Activated CD8-positive, alpha-beta memory T cell treated with anti-CD3 and anti-CD28 coated beads for 1 hour (primary cell): ENCODE measurements at places on chromosomes 1 and 21.

DNA sequence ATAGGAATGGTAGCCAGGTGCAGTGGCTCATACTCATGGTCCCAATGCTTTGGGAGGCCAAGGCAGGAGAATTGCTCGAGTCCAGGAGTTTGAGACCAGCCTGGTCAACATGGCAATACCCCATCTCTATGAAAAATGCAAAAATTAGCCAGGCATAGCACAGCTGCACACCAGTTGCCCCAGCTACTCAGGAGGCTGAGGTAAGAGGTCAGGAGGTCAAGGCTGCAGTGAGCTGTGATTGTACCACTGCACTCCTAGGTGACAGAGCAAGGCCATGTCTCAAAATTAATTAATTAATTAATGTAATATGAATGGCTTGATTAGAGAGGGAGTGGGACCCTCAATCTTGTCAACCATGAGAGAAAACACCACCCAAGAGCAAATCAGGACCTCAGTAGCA lies 198.7 kb upstream of the DUSP10 start:
- DNase-seq, result no peak

DNA sequence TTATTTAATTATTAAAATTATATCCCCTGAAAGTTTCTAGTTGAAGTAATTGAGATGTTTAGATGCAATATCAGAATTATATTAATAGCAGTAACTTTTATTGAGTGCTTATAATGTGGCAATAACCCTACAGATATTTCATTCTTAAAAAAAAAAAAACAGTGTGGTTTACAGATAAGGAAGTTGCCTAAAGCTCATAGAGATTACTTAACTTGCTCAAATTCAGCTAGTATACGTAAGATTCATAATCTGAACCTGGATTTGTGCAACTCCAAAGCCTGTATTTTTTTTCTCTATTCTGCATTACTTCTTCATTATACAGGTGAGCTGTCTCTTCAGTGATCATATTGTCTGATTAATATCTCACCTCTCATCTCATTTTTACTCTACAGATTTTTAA lies 156.0 kb upstream of the PTBP2 start:
- no peak for DNase-seq

GRCh38 chr1:36268981-36269380 lies 37.2 kb upstream of the SH3D21 start:
- no peak for DNase-seq

GRCh38 chr1:41739061-41739955 lies 179.4 kb downstream of the HIVEP3 start:
- DNase-seq, result no peak

DNA sequence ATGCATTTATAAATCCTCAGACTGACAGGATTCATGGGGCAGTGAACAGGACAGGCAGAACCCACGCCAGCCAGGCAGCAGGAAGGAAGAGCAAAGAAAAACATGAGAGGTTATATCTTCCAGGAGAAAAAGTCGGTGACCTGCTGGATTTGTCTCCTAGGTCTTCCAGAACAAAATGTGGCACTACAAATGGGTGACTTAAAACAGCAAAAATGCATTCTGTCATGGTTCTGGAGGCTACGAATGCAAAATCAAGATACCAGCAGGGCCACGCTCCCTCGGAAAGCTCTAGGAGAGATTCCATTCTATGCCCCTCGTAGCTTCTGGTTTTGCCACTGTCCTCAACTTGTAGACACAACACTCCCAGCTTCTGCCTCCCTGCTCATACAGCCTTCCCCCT lies 63.4 kb downstream of the PSMG1 start:
- no peak for DNase-seq

- DNase-seq, result no peak
These were observed 15.9 kb upstream of the LRRC8C start for GRCh38 chr1:89616844-89617627.

DNA sequence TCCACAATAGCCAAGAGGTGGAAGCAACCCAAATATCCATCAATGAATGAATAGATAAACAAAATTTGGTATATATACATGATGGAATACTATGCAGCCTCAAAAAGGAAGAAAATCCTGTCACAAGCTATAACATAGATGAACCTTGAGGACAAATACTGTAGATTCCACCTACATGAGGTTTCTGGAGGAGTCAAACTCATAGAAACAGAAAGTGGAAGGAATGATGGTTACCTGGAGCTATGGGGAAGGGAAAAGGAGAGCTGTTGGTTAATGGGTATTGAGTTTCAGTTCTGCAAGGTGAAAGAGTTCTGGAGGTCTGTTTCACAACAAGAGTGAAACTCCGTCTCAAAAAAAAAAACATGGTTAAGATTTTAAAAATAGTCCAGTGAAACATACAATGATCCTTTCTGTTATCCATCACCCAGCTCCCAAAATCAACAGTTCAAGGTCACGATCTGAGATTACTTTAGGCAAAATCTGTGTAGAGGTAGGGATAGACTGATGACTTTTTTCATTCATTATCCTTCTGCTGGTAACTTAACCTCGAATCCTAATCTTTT lies 80.8 kb upstream of the HNRNPU start:
- DNase-seq, result no peak

DNA sequence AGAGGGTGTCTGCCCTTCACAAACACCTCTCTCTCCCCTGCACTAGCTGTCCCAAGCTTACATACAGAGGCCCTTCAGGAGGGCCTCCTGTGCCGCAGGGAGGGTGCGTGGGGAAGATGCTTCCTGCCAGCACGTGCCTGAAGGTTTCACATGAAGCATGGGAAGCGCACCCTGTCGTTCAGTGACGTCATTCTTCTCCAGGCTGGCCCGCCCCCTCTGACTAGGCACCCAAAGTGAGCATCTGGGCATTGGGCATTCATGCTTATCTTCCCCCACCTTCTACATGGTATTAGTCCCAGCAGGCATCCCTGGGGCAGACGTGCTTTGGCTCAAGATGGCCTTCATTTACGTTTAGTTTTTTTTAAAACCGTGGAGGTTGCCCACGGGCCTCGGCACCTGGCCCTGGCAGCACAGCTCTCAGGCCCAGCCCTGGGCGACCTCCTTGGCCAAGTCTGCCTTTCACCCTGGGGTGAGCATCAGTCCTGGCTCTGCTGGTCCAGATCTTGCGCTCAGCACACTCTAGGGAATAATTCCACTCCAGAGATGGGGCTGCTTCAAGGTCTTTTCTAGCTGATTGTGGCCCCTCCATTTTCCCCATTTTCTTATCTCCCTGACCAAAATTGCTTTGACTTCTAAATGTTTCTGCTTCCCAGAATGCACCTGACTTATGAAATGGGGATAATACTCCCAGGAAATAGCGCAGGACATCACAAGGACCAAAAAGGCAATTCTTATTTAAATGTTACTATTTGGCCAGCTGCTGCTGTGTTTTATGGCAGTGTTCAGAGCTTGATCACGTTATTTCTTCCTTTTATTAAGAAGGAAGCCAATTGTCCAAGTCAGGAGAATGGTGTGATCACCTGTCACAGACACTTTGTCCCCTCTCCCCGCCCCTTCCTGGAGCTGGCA lies 6.1 kb downstream of the NPPA start:
- no peak for DNase-seq

- DNase-seq, result no peak
These were observed 75.8 kb downstream of the PGBD5 start for GRCh38 chr1:230350208-230350921.

DNA sequence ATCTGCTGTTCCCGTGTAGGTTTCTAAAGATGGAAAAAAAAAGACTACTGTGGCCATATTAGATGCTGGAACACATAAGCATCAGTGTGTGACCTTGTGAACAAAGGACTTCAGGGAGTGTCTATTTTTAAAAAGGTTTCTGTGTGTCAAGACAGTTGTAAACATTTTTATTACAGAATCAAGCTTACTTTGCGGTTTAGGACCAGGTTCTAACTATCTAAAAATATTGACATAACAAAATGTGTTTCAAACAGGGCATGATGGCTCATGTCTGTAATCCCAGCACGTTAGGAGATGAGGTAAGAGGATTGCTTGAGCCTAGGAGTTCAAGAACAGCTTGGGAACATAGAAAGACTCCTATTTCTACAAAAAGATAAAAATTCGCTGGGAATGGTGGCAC lies 7.1 kb upstream of the DDI2 start:
- DNase-seq, result no peak
